Stimulated activated CD8-positive, alpha-beta memory T cell treated with anti-CD3 and anti-CD28 coated beads, Interleukin-4, amount 100 ng/mL, for 4 hours (primary cell): ENCODE measurements at places on chromosomes 7 and 10.

- no peak for DNase-seq
Observed at GRCh38 chr7:30349170-30349569, 64.8 kb downstream of the ZNRF2 start.

- DNase-seq: no peak
Observed at GRCh38 chr10:7610651-7611389, 55.9 kb downstream of the ITIH5 start.

DNA sequence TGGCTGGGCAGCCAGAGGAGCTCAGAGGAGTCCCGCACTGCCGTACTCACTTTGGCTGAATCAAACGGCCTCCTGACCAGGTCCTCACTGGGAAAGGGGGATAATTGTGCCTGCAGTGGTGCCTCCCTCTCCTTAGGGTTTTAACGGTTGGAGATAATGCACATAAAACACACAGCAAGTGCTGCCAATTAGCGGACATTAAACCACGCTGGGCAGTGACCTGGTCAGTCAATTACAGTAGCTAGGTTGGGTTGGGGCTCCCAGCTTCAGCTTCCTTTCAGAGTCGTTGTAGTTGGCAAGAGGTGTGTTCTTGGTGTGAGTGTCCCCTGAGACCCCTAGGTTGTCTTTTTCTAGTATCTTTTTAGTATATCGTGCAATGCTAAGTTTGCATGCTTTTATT is 146.6 kb downstream of the C10orf105 start:
- no peak for DNase-seq

DNA sequence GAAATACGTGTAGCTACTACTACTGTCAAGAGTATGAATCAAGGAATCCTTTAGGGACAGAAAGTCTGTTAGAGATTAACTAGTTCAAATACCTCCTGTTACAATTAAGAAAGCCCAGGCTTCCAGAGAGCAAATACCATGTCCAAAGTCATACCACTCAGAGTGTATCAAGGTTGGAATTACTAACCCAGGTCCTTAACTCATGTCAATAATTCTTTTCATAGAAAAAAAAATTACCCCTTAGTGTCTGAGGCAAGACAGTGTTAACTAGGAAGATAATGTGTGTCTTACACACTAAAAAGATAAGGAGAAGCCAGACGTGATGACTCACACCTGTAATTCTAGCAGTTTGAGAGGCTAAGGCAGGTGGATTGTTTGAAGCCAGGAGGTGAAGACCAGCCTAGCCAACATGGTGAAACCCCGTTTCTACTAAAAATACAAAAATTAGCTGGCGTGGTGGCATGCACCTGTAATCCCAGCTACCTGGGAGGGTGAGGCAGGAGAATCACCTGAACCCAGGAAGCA is 423.4 kb downstream of the SORCS1 start:
- DNase-seq: no peak

DNA sequence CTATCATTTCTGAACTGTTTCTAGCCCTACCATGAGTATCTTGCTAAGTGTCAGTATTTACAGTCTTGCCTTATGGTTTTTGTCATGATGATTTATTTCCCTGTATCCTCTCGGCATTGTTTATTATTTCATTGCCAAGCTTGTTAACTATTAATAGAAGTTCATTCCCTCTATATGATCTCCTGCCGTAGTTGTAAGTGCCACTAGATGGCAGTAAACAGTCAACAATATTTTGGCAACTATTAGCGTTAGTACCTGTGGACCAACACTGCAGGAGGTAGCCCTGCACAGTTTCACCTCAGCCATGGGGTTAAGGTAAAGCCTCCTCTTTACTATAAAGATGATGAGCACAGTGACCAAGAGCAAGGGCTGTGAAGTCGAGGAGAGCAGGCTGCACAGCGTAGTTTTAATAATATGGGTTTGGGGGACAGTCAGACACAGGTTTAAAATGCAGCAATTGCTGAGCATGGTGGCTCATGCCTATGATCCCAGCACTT is 26.1 kb upstream of the CCNJ start:
- DNase-seq: no peak

DNA sequence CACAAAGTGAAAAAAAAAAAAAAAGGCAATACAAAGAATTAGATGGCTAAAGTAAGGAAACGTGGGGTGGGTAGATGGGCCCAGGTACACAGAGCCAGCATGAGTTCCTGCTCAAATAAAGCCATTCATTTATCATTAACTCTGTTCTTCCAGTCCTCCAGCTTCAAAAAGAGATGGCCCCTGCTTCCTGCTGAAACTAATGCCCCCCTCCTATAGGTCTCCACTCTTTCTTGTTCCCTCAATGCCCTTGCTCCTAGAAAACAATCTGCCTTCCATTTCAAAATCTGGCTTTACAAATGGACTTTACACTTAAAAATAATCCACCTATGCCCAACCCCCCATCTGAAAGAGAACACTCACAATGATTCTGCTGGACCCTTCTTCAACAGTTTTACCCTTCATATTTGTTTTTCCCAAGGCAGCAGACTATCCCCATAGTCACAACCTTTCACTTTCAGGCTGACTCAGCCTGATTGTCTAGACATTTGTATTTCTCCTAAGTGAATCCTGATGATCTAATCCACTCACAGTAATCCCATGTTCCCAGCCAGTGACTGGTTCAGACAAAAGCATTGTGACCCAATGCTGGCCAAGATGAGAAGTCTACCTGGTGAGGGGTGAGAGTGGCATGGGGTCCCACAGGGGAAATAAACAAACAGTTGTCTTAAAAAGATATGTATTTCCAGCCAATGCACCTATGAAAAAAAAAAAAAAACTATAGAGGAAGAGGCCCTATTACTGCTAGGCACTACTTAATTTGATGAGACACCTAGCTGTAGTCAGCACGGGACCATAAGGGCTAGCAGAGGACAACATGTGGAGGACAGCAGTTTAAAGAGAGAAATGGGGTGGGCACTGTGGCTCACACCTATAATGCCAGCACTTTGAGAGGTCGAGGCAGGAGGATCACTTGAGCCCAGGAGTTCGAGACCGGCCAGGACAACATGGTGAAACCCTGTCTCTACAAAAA is 74.6 kb upstream of the GRID1 start:
- no peak for DNase-seq

GRCh38 chr10:29598851-29599311 is 35.9 kb downstream of the SVIL start:
- no peak for DNase-seq

DNA sequence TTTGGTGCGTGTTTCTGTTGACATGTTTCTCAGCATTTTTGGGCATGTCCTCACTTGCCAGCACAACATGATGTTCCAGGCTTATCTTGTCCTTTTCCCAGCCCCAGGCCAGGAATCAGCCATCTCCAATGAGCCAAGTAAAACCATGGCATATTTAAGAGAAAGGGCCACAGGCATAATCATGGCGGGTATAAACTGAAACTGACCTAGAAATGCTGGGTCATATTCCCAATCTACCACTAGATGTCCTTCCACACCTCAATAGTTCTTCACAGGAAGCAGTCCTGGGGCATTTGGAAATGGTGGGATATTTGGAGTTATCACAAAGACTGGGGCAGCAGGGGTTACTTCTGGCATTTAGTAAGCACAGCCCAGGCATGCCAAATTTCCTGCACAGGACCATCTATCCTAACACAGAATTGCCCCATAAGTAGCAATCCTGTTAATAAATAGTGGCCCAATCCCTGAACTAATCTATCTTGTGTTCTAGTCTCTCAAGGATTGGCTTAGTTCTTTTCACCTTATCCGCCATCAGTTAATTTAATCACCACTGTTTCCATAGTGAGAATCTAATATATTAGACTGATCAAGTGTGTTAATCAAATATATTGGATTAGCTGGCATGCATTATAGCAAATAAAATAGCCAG is 101.6 kb downstream of the NPSR1 start:
- DNase-seq: no peak

- no peak for DNase-seq
Observed at GRCh38 chr10:70685455-70685911, 13.2 kb downstream of the ADAMTS14 start.

GRCh38 chr7:57204411-57204811 is 72.2 kb upstream of the ZNF479 start:
- DNase-seq: no peak
